Sigmoid colon (tissue), 7 donors: ENCODE measurements at places on chromosomes 12 and 14.

DNA sequence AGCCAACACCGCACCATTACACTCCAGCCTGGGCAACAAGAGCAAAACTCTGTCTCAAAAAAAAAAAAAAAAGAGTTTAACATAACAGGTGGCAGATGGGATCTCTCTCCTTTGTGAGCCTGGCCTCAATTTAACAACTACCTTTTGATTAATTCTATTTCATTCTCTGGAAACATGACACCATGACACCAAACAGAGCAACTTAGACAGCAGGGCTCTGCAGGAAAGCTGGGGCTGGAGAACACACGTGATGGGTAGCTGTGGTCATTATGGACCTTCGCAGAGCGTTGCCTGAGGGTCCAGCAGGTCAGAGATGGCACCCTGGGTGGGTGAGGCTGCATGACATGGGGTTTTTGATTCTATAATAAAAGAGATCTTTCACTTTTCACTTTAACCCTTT, 1.7 kb upstream of the DGLUCY start:
- no peak for DNase-seq

GRCh38 chr14:71354801-71355200, 447.5 kb downstream of the PCNX1 start:
- DNase-seq, result no peak

- DNase-seq, result no peak
Observed at GRCh38 chr12:52608161-52608560, 6.9 kb upstream of the KRT72 start.

GRCh38 chr14:69270795-69271708, 11.1 kb downstream of the GALNT16 start:
- DNase-seq, result no peak

GRCh38 chr14:72430457-72430856, 463.4 kb downstream of the DPF3 start:
- no peak for DNase-seq

DNA sequence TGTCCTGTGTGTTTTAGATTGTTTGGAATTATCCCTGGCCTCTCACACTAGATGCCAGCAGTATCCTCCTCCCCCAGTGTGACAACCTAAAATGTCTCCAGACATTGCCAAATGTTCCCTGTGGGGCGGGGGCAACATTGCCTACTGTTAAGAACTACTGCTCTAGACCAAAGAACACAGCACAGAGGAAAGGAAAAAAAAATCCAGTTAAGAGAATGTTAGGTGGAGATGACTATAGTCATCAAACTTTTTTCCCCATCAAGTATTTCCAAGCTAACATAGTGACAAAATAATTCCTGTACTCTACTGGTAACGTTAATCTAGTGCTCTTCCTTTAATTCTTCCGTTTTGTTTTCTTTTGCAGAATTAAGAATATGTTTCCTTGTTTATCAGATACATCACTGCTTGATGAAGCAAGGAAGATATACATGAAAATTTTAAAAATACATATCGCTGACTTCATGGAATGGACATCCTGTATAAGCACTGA, 3.5 kb downstream of the CDKN1B start:
- DNase-seq, result no peak
